ENCODE measurements at places on chromosomes 2 and 18.

DNA sequence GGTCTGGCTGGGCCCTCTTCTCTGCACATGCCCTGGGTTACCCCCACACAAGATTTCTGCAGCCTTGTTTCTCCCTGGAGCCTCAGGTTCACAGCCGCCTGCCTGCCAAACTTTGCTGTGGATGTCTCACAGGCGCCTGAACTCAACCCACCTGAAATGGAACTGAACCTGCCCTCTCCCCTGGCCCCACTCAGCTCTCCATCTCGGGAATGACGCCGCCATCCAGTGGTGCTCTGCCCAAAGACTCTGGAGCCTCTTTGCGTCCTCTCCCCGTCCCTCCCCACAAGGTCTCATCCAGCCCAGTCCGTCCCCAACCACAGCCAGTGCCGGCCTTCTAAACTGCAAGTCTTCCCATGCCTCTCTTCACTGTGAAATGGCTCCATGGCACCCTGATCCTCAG lies 29.1 kb downstream of the EMX1 start:
- no peaks in the 10 kb centered on the region for H3K4me1 ChIP-seq
- no peak overlapping the region for H3K27ac ChIP-seq
- H3K36me3 ChIP-seq = no peaks in the 10 kb centered on the region
- no peaks in the 10 kb centered on the region for H3K27me3 ChIP-seq
- DNase-seq = no peak

GRCh38 chr2:187271825-187272224 lies 176.2 kb downstream of the CALCRL start:
- no peaks in the 10 kb centered on the region for H3K27me3 ChIP-seq
- H3K4me3 ChIP-seq = no peak overlapping the region
- no peaks in the 10 kb centered on the region for H3K4me1 ChIP-seq
- no peak for DNase-seq
- no peaks in the 10 kb centered on the region for H3K36me3 ChIP-seq

DNA sequence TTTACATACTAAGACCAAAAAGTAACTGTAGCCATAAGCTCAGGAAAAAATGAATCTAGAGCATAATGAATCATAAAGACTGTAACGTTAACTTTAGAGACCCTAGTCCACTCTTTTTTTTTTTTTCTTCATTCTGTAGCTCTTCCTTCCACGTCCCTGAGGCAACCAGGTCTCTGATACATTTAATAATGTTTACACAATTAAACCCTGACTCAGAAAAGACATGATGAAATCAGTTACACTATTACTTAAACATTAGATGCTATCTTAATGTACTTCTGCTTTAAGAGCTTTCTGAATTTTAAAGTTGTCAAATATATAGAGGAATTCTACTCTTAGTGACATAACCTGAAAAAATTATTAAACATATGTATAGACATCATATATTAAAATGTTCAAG lies 1121.5 kb upstream of the DDX18 start:
- no peak for DNase-seq
- no peaks in the 10 kb centered on the region for H3K27me3 ChIP-seq
- H3K4me3 ChIP-seq = no peak overlapping the region

GRCh38 chr18:75052475-75052874 lies 156.5 kb downstream of the PTGR3 start:
- no peak for DNase-seq
- H3K27ac ChIP-seq = no peak overlapping the region
- H3K36me3 ChIP-seq = no peaks in the 10 kb centered on the region
- no peaks in the 10 kb centered on the region for H3K27me3 ChIP-seq
- H3K4me3 ChIP-seq = no peak overlapping the region

DNA sequence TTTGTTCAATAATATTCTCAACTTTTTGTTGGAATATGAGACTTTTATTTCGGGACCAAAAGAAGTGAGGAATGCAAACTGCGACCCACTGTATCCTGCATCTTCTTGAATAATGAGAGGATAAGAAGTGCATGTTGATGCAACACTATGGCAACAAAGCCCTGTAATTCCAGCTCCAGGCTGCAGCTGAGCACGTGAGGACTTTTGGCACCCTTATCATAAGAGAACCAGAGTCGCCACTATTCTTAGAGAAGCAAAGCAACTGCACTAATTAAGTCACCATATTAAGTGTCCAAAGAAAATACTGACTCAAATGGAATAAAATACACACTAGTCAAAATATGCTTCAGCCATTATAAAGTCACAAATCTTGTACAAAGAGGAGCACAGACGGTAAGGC lies 65.8 kb downstream of the FAM210A start:
- no peaks in the 10 kb centered on the region for H3K36me3 ChIP-seq
- H3K27ac ChIP-seq = no peak overlapping the region
- no peak for DNase-seq
- H3K4me3 ChIP-seq = no peak overlapping the region
- no peaks in the 10 kb centered on the region for H3K27me3 ChIP-seq
- no peaks in the 10 kb centered on the region for H3K4me1 ChIP-seq

DNA sequence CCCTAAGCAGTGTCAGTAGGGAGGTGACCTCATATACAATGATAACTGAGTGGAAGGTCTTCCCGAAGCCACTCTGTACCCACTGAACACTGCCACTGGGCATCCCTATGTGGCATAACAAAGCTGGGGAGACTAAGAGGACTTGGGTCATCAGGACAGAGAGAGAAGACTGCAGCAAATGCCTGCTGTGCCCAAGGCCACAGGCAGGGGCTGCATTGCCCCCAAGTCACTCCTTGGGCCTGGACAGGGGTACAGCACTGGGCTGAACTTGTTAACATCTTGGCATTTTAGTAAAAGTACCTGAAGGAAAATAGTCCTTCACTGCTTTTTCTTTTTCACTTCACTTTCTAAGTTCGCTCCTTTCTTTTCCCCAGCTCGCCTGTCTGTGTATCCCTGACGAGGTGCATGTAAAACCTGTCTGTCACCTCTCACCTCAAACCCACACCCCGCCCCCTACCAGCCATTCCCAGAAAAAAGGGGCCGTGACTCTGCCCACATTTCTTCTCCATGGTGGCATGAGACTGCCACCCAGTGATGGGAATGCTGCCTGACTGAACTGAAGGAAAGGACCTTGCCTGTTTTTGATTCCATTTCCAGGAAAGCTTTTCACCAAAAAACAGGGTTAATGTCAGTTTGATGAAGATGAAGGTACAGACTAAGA lies 62.9 kb downstream of the MTHFD2 start:
- no peak overlapping the region for H3K27ac ChIP-seq
- no peaks in the 10 kb centered on the region for H3K27me3 ChIP-seq
- DNase-seq = peak; percentile 59
- no peaks in the 10 kb centered on the region for H3K36me3 ChIP-seq
- no peaks in the 10 kb centered on the region for H3K4me1 ChIP-seq
- H3K4me3 ChIP-seq = no peak overlapping the region

DNA sequence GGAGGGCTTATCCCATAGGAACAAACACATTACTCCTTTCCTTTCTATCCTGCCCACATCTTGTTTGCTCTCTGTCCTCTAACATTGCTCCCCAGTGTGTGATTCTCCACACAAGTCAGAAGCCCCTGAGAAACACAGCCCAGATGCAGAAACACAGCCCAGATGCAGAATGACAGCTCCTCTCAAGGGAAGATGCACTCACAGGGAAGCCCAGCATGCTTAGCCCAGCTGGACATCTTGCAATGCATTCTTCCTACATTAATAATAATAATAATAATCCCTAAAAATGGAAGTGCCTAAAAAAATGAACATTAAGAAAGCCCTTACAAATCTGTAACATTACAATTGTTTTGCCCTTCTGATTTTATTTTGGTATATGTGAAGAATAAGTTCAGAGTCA lies 172.1 kb downstream of the CBLN2 start:
- no peak overlapping the region for H3K27ac ChIP-seq
- H3K36me3 ChIP-seq = no peaks in the 10 kb centered on the region
- no peak overlapping the region for H3K4me3 ChIP-seq
- H3K4me1 ChIP-seq = no peaks in the 10 kb centered on the region
- no peaks in the 10 kb centered on the region for H3K27me3 ChIP-seq
- no peak for DNase-seq

DNA sequence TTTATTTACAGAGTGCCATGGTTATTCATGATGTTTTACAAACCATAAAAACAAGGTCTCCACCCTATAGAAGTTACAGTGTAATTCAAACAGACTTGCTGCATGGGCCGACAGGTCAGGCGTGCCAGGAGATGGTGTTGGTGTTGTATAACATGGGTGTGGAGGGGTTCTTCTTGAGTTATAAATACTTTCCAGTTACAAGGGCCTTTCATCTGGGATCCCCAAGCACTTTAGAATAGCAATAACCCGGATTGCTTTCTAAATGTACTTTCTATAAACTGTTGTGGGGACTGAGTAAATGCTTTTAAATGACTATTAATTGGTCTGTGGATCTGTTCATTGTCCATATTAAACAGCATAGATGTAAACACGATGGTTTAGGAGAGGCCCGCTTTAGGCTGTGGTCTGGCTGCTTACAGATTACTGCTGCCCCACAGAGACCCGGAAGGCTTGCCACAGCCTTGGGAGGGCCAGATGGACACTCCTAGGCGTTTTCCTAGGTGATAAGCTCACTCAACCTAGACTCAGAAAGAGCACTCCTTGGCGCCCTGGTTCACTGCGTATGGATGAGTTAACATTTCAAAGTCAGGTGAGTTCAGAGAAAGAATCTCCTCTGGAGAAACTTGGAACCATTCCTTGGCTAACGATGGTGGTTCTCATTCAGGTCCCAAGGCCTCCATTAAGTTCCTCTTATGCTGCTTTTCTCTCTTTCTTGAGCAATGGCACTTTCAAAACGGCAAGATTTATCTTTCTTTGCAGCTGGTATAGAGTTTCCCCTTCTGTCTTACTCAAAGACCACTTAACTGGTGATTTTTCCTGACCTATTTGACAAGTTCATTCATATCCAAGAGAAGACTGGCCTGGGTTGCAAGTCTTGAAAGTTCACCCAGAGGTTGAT lies 3.6 kb upstream of the KIAA2012 start:
- H3K4me1 ChIP-seq = no peaks in the 10 kb centered on the region
- H3K4me3 ChIP-seq = no peak overlapping the region
- DNase-seq = no peak
- H3K27ac ChIP-seq = no peak overlapping the region
- no peaks in the 10 kb centered on the region for H3K36me3 ChIP-seq
- no peaks in the 10 kb centered on the region for H3K27me3 ChIP-seq

DNA sequence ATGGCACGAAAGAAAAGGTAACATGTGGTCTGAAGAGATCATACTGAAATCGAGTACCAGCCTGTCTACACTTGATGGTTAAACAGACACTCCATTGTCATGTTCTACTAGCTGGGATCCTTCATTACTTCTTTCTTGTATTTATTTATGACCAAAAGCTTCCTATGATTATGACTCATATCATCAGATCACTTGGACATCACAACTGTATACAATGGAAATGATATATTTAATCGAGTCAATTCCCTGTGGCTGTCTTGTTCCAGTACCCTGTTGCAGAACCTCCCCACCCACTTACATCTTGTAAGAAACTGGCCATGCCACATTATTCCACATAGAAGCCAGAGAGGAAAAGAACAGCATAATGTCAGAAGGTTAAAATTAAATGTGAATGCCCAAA lies 358.9 kb downstream of the ZEB2 start:
- no peak overlapping the region for H3K27ac ChIP-seq
- H3K36me3 ChIP-seq = no peaks in the 10 kb centered on the region
- H3K27me3 ChIP-seq = no peaks in the 10 kb centered on the region

- H3K4me1 ChIP-seq = no peaks in the 10 kb centered on the region
- no peak for DNase-seq
- H3K27me3 ChIP-seq = no peaks in the 10 kb centered on the region
- H3K36me3 ChIP-seq = no peaks in the 10 kb centered on the region
Observed at GRCh38 chr2:46520130-46520711, 40.9 kb downstream of the TMEM247 start.

GRCh38 chr2:12192762-12193161 lies 446.3 kb downstream of the LPIN1 start:
- no peaks in the 10 kb centered on the region for H3K36me3 ChIP-seq
- DNase-seq = no peak
- no peaks in the 10 kb centered on the region for H3K27me3 ChIP-seq
- no peaks in the 10 kb centered on the region for H3K4me1 ChIP-seq
- no peak overlapping the region for H3K4me3 ChIP-seq

GRCh38 chr2:173997269-173997668 lies 32.1 kb upstream of the SP3 start:
- no peaks in the 10 kb centered on the region for H3K27me3 ChIP-seq
- H3K27ac ChIP-seq = no peak overlapping the region
- H3K4me1 ChIP-seq = no peaks in the 10 kb centered on the region
- H3K4me3 ChIP-seq = no peak overlapping the region

DNA sequence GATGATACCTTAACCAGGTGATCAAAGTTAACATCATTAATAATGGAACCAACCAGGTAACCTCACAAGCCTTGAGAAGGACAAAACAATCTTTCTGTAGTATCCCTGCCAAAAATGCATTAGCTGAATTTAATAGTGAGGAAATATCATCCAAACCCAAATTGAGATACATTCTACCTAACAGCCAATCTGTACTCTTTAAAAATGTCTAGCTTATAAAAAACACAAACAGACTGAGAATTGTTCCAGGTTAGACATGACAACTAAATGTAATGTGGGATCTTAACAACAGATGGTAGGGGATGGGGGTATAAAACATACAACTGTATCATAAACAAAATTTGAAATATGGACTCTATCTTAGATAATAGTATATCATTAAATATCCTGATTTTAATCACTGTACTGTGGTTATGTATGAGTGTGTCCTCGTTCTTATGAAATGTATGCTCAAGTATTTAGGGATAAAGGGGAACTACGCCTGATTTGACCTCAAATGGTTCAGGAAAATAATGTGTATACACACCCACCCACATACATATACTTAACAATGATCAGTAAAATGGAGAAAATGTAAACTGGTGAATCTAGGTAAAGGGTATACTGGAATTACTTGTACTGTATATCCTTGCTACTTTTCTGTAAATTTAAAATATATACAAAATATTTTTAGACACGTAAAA lies 1.7 kb downstream of the FANCL start:
- H3K36me3 ChIP-seq = no peaks in the 10 kb centered on the region
- H3K27me3 ChIP-seq = no peaks in the 10 kb centered on the region
- H3K4me3 ChIP-seq = no peak overlapping the region
- no peak overlapping the region for H3K27ac ChIP-seq
- no peak for DNase-seq

- H3K4me1 ChIP-seq = no peaks in the 10 kb centered on the region
- H3K4me3 ChIP-seq = no peak overlapping the region
- no peak overlapping the region for H3K27ac ChIP-seq
- no peak for DNase-seq
Observed at GRCh38 chr2:207176247-207176646, 10.5 kb upstream of the KLF7 start.

GRCh38 chr18:23257686-23258565 lies 122.6 kb downstream of the CABLES1 start:
- H3K36me3 ChIP-seq = peaks cover under 1% of the 10 kb centered on the region
- no peak for DNase-seq
- H3K27me3 ChIP-seq = no peaks in the 10 kb centered on the region

DNA sequence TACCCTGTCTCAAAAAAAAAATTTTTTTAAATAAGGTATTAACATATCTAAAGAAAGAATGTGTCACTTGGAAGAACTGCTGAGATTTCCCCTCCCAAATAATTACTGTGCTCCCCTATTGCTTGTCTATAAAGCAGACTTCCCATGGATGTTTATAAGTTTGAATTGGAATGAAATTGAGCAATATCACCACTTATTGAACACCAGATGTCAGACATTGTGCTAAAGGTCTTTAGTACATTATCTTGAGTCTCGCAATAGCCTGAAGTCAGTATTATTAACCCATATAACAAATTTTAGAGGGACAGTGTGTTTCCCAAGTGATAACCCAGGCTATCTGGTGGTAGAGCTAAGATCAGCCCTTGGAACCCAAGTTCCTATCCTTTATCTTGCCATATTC lies 102.9 kb upstream of the MSH2 start:
- H3K4me3 ChIP-seq = no peak overlapping the region
- no peak overlapping the region for H3K27ac ChIP-seq
- no peak for DNase-seq
- no peaks in the 10 kb centered on the region for H3K27me3 ChIP-seq
- no peaks in the 10 kb centered on the region for H3K4me1 ChIP-seq
